ENCODE measurements at places on chromosomes 4 and X.

GRCh38 chrX:22247169-22247568 is 25.5 kb upstream of the CBLL2 start:
- DNase-seq = peak; percentile 2

GRCh38 chr4:70705183-70706043 is 16.4 kb upstream of the RUFY3 start:
- DNase-seq = peak; percentile 63

DNA sequence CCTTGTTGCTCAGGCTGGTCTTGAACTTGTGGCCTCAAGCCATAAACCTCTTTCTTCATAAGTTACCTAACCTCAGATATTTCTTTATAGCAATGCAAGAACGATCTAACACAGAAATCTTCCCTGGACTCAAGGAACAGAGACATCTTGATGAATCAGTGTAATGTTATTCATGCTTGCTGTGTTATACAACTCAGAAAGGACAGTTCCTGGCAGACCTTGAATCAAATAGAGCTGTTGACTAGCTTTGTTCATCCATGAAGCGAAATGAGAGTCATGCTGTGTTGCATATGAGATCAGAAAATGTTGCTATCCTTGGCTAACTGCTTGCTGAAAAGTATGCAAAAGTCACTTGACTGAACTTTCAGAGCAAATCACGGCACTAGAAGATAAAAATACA is 72.6 kb upstream of the ARHGAP24 start:
- DNase-seq = peak; percentile 81

DNA sequence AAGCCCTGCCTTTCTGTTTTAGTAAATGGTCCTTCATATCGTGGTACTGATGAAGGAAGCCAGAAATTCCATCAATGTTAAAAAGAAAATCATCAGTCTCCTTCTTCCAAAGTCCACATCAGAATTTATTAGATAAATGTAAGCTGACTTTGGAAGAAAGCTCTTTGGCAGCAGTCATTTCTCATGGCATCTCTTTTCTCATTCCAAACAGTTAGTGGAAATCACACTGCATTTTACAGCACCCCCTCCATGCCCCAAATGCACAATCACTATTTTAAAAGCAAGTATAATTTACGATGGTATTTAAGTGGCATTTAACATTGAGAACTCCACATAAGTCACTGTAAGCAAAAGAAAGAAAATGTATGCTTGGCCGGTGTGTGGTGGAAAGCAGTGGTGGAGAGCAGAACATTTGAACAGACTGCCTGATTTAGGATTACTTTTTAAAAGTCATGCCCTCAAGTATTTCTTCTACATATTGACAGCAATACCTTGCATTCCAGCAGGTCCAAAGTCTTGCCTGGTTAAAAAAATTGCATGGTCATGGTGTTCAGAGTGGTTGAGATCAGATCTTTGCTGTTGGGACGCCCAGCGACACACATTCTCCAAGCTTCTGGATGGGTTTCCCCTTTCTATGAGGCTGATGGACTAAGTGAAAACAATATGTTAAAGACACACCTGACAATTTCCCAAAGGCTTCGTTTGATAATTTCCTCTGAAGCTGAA is 248.6 kb downstream of the ADAMTS3 start:
- no peak for DNase-seq

DNA sequence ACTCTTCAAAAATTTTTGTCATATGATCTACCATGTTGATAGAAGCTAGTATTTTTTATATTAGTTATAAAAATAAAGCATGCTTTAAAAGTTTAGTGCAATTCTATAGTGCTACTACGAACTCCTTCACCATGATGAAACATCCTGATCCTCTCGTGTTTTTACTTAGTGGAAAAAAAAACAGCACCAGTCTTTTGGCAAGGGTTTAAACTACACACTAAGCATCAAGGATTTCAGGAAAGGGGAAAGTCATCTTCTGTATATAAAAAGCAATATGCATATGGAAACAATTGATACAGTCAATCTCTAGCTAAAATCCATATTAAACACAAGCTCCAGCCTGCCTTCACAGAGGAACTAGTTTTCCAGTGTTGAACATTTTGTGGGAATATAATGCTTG is 18.7 kb downstream of the CHM start:
- peak; percentile 52 for DNase-seq

DNA sequence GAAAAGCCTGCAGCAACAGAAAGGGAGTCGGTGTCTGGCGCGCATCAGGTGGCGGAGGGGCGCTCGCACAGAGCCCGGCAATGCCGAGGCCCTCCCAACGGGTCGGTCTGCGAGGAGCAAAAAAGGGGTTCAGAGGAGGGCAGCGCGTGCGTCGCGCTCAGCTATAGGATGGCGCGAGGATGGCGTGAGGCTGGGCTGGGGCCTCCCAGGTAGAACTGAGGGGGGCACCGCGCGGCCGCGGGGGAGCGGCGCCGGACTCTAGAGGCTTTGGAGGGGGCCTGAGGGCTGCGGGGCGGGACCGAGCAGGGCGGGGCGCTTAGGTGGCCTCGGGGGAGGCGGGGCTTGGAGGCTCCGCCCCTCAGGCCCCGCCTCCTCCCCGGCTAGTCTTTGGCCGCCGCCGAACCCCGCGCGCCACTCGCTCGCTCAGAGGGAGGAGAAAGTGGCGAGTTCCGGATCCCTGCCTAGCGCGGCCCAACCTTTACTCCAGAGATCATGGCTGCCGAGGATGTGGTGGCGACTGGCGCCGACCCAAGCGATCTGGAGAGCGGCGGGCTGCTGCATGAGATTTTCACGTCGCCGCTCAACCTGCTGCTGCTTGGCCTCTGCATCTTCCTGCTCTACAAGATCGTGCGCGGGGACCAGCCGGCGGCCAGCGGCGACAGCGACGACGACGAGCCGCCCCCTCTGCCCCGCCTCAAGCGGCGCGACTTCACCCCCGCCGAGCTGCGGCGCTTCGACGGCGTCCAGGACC is at the start of gene PGRMC1:
Gene PGRMC1 (plus strand): TSS at position 414 of the 751 bp plus-strand sequence. CDS start 79 bp downstream, at position 493.
- peak; percentile 84 for DNase-seq

- DNase-seq = no peak
Measured at GRCh38 chr4:108213308-108213707, 44.6 kb upstream of the LEF1 start.

- DNase-seq = no peak
Measured at GRCh38 chr4:176964116-176964691, 171.5 kb upstream of the VEGFC start.

- no peak for DNase-seq
Measured at GRCh38 chr4:179634862-179635261, 2192.6 kb upstream of the AGA start.

DNA sequence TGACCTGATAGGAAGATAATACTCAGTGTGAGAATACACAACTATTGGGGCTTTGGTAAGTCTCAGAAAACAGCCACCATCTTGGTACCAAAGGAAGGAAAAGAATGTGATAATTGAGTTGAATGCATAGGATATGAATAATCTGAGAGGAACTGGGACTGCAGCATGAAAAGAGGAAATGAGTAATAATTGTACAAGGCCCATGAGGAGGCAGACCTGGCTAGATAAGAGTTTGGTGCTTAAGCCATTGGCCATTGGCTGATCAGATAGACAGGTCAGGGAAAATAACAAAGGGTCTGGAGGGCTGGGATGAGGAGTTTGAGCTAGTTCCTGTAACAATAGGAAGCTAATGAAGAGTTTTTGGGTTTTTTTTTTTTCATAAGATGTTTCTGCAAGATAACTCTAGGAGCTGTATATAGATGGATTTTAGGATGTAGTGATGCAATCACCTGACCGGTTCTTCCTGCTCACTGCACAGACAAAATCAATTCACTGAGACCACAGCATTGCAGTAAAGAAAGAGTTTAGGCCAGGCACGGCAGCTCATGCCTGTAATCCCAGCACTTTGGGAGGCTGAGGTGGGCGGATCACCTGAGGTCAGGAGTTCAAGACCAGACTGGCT is 5.3 kb upstream of the TRMT2B start:
- DNase-seq = no peak

- DNase-seq = no peak
Measured at GRCh38 chrX:155864655-155865054, 16.5 kb upstream of the VAMP7 start.

GRCh38 chrX:154030715-154031305 is 11.1 kb upstream of the IRAK1 start:
- no peak for DNase-seq

- DNase-seq = peak; percentile 78
Measured at GRCh38 chrX:11458170-11458569, 165.0 kb downstream of the AMELX start.

DNA sequence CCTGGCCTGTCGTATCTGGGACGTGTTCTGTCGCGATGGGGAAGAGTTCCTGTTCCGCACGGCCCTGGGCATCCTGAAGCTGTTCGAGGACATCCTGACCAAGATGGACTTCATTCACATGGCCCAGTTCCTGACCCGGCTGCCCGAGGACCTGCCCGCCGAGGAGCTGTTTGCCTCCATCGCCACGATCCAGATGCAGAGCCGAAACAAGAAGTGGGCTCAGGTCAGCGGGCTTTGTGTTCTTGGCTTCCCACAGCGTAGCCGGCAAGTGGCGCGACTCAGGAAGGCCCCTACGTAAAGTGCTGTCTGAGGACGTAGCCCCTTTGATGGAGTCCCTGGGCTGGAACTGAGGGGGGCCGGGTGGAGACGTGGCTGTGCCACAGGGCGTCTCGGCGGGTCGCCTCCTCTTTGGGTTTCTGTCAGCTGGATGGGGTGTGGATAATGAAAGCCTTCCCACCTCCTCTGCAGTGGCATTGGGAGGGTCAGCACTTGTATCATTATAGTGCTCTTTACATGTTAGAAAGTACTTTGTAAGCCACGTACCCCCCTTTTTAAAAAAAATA is 18.1 kb upstream of the TADA2B start:
- no peak for DNase-seq

DNA sequence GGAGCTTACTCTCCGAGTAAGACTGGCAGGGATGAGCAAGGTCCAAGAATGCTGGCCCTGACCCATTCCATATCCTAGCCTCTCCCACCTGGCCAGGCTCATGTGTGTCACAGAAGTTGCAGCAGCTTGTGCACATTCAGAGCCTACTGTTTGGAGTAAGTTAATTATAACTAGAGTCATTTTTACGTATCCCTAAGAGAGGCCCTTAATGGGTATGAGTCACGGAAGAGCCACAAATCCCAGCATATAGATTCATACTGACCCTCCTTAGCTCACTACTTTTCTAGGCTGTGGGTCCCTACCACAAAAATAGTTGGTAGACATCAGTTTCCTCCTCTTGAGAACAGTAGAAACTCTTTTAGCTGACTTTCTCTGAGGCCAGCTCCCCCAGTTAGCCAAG is 118.3 kb upstream of the FRG1 start:
- DNase-seq = no peak

DNA sequence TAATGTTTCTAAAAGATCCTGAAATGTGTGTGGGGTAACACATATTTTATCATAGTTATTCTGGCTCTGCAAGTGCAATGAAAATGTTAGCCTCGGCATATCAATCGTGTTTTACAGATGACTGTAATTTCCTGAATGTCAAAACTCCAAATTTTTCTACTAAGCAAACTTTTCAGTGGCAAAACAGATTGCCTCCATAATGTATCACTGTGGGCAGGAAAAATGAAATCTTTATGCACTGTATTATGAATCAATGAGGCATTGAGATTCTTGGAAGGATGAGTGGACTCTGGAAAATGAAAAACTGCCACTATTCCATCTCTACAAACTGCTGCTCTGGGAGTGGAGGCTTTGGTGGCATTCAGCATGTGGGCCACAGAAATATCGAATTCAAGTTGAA is 160.1 kb upstream of the MBNL3 start:
- peak; percentile 1 for DNase-seq

DNA sequence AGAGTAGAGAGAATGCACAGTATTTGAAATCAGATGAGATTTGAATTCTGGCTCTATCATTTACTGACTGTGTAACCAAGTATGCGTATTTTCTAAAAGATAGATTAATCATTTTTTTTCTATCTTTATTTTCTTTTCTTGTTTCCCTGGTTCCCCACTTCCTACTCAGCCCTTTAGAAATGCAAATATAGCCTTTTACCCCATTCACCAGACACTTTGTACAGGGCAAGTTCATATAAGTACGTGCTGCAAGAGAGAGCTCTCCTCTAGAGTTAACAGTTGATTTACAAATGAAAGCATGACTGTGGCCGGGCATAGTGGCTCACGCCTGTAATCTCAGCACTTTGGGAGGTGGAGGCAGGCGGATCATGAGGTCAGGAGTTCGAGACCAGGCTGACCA is 17.8 kb upstream of the TDO2 start:
- DNase-seq = no peak

GRCh38 chr4:185504098-185505047 is 30.9 kb downstream of the PDLIM3 start:
- DNase-seq = no peak

DNA sequence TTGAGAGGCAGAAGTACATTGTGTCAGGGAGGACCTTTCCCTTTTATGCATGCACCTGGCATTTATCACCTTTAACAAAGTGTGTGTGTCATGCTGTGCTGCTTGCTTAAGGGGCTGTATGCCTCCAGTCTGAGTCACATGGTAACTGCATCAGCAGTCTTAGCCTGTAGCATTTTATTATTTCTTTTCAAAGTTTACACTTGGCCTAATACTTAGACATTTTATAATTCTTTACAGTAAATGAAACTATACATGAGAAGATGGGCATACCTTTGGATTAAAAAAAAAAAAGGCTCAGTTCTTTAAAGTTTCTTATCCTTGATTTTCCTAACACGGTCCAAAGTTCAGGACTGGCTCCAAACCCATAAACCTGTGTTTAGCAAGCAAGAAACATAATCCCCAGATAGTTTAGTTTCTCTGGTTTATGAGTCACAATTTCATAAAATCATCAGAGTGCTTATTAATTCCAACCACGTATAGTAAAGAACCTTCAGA is 14.6 kb downstream of the NPNT start:
- peak; percentile 24 for DNase-seq

GRCh38 chr4:164081801-164082200 is 587.3 kb downstream of the TMA16 start:
- no peak for DNase-seq

GRCh38 chr4:165154482-165154881 is 41.8 kb upstream of the TMEM192 start:
- no peak for DNase-seq
